ENCODE measurements at places on chromosomes 1 and 21.

DNA sequence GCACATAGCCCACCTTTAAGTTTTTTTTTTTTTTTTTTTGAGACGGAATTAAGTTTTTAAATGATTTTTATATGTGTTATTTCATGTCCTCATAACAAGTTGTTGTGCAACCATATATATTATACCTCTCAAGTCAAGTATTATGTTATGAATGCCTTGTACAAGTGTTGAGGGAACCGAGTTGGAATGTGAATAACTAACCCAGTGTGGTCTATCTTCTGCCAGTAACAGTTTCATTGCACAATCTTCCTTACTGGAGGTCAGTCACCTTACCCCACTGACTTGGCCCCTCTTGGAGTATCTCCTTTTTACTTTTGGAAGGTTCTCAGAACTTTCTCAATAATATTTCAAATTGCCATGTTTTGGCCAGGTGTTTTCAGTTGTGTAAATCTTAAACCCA, 201.9 kb downstream of the CACNA1E start:
- DNase-seq, result no peak

- no peak for DNase-seq
Observed at GRCh38 chr21:38753557-38753971, 52.2 kb upstream of the ETS2 start.

- DNase-seq, result no peak
Observed at GRCh38 chr1:162197615-162198421, 128.3 kb downstream of the NOS1AP start.

DNA sequence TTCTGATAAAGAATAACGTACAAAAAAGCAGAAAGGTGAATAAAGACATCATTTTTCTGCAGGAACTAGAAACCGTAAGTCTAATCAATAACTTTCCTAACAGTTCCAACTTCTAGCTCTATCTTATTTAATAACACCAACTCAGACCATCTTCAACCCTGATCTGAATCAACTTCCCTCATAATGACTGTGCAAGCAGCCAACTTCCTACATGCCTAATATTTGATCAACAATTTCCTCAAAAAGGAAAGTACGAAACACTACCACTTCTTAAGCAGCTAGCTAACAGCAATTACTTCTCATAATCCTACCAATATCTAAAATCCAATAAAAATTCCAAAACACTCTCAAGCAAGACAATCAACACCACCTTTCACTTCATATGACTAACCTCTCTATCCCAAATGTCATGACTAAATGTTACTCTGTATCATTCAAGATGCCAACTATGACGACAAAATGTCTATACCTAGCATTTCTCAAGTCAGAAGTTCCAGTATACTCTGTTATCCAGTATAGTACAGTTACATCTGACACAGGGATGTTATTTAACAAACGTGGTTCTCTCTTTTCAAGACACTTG, 1.7 kb downstream of the COP1 start:
- DNase-seq, result no peak

- DNase-seq, result no peak
Observed at GRCh38 chr1:211695135-211695816, 19.9 kb upstream of the NEK2 start.

DNA sequence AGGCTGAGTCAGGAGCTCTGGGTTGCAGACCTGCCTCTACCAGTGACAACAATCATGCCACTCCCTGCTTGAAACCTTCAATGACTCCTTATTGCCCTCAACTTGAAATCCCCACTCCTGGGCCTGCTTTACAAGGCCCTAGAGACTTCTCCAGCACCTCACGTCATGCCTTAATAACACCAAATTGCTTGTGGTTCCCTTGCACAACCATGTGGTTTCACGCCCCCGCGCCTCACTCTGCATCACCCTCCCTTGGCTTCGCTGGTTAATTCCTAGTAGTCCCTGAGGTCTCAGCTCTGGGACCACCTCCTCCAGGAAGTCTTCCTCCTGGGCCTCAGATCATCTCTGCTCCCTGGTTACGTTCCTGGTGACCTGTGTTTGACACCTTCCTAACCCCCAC, 33.0 kb downstream of the EPHA2 start:
- DNase-seq, result no peak

DNA sequence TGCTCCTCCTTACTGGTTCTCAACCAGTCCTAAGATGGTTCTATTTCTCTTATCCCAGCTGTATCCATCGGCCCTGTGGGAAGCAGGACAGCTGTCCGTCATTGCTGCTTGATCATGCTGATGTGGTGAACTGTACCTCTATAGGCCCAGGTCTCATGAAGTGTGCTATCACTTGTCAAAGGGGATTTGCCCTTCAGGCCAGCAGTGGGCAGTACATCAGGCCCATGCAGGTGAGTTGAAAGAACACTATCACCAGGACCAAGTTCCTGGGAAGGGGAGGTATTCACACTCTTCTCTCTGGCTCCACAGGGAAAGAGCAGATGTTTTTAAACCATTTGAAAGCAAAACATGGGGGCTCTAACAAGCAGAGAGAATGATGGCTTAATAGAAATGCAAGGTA, 302.6 kb downstream of the PAPPA2 start:
- no peak for DNase-seq

- DNase-seq, result no peak
Observed at GRCh38 chr1:86641318-86641717, 63.1 kb upstream of the SH3GLB1 start.

DNA sequence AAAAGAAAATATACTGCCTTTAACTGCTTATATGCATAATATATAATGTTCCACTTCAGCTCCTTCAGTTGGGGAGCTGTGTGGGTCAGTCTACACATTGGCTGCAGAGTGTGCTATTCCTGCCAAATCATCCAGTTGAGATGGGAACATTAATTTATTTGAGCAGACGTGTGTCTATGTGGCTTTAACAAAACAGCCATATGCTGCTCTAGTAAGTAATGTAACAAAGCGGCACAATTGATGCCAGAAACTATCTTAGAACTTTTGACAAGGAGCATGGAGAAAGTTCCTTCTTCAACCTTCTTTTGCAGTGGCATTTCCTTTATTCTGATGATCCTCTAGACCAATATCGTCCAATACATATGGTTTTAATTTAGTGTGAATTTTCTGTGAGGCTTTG, 285.9 kb upstream of the C1orf87 start:
- DNase-seq, result no peak

DNA sequence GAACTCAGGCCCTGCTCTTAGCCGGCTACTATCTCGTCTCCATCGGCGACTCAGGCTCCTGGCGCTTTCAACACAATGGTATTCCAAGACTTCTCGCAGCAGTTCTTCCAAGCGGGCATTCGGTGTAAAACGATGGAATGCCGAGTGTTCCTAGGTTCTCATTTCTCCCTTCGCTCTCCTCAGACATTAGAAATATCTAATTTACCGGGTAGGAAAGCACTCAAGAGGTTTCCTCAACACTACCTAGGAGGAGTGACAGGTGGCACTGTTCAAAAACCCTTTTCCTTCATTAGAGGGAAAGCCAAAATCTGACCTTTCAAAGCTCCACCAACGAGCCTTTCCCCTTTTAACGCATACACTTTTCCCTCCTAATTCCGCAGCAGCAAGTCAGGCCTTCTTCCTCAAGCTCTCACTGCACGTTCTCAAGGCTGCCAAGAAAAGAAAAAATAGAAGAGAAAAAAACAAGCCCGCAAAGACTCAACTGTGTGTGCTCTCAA, 601 bp downstream of the UBE2G2 start:
- DNase-seq, result no peak
